Hair follicle dermal papilla cell (primary cell): ENCODE measurements at places on chromosomes 13 and 19. TPM values are rescaled to one million over a fixed set of nuclear protein-coding genes. Genes with fewer than 3 reads are reported as not detected.

SIGLEC9 gene
- total RNA-seq = not detected in 2 replicates

ZNF628 gene
- 3.2 and 4.9 TPM in 2 replicates for total RNA-seq

ZNF497 gene
- 0.81 and 1.2 TPM in 2 replicates for total RNA-seq

SWSAP1 gene
- 0.97 TPM in 2 replicates for total RNA-seq

CD37 gene
- not detected in 2 replicates for total RNA-seq

PSG6 gene
- total RNA-seq = not detected in 2 replicates

ITGBL1 gene
- total RNA-seq = 75.8 and 89.6 TPM in 2 replicates

KIRREL2 gene
- total RNA-seq = not detected in 2 replicates

SACS gene
- 56.6 and 82.8 TPM in 2 replicates for total RNA-seq

CYP2A13 gene
- not detected in 2 replicates for total RNA-seq

FAM187B gene
- total RNA-seq = not detected in 2 replicates

ZNF570 gene
- total RNA-seq = 8.1 and 9.1 TPM in 2 replicates

UBE2M gene
- 47.9 and 50.3 TPM in 2 replicates for total RNA-seq

CGB5 gene
- 0.16 TPM in 1 of 2 replicates, not detected in the other for total RNA-seq

STAP2 gene
- 3.1 and 4.9 TPM in 2 replicates for total RNA-seq

RNF225 gene
- total RNA-seq = 0.32 TPM in 1 of 2 replicates, not detected in the other

MIR17HG gene
- total RNA-seq = 3.8 and 7.3 TPM in 2 replicates

KIR2DL4 gene
- total RNA-seq = not detected in 2 replicates

N4BP2L1 gene
- total RNA-seq = 3.4 and 4.0 TPM in 2 replicates
